Hematopoietic multipotent progenitor cell (in vitro differentiated cells): ENCODE measurements at places on chromosomes 3 and 15.

GRCh38 chr15:89321521-89322410 lies 12.9 kb downstream of the POLG start:
- DNase-seq = no peak

- no peak for DNase-seq
Measured at GRCh38 chr3:97825101-97825500, 3.3 kb downstream of the CRYBG3 start.

DNA sequence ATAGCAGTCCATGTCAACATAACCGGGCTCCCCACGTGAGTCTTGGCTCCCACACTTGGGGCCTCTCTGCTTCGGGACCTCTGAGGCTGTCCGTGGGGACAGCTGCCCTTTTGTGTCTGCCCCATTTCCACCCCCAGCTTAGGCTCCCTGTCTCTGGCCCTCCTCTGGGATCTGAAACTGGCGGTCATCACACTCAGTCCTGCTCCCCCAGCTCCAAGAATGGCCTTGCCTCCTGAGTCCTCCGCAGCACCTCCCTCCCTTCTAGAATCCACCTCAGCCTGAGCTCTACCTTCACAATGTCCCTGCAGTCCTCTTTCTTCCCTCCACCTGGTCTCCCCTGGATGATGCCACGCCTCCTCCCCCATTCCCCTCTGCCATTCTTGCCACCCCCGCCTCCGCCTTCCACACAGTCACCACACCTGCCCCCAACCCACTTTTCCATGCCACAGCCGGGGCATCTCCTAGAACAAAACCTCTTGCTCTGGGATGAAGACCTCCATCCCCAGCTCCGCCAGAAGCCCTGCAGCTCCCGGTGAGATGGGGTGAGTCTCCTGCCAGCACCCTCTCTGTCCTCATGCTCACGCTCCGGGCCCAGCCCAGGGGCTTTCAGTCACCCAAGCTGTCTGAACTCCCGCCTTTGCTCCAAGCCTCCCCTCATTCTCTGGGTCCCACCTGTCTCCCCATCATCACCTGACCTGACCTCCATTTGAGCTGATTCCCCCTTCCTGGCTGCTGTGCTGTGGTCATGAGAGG lies 7.0 kb upstream of the ZXDC start:
- DNase-seq = no peak

GRCh38 chr3:49841126-49841696 lies 15.2 kb downstream of the TRAIP start:
- no peak for DNase-seq

GRCh38 chr3:135929670-135930069 lies 35.9 kb upstream of the PPP2R3A start:
- no peak for DNase-seq

DNA sequence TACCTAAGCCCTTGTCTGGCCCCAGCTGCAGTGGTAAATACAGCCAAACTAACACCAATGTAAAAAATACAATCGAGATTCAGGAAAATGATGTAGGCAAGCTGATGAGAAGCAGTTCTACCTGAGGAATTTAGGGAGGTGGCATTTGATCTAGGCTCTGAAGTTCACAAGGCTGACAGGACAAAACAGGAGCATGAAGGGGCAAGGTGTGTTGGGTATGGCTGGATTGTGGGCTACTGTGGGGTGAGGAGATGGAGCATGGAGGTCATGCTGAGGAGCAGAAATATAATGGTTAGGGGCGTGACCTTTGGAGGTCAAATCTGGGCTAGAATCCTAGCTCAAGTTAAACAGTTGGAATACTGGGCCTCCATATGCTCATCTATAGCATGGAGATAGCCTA lies 6.5 kb downstream of the NDUFB4 start:
- DNase-seq = no peak

- DNase-seq = no peak
Measured at GRCh38 chr15:65571971-65572370, 39.0 kb downstream of the INTS14 start.

DNA sequence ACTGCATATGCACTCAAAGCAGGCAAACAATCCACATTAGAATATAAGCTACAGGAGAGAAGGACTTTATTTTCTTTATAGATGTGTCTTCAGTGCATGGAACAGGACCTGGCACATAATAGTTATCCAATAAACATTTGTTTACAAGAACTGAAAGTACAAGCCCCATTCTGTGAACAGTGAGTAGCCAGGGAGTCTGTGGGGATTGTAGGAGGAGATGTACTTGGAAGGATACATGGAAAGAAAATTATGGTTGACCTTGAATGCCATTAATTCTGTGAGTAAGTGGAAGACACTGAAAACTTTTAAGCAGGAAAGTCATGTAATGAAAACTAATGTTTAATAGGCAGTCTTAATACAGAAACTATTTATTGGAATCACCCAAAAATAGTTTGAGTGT lies 28.3 kb downstream of the MASP1 start:
- no peak for DNase-seq

DNA sequence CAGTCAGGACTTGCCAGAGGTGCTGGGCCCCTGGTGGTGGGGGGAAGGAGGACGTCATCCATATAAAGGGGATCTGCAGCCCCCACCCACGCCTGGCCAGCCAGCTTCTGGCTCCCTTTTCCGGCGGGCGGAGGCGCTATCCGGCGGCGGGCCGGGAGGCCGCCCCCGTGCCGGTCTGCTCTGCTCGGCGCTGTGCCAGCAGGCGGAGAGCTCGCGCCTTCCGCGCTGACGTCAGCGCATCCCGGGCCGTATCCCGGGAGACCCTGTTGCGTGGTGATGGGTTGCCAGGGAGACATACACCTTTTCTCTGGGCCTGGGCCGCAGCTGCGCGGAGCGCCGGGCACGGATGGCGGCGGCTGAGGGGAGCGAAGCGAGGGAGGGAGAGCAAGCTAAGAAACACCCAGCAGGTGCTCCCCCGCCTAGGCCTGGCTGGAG lies 1.1 kb downstream of the FAM131A start:
- no peak for DNase-seq

- no peak for DNase-seq
Measured at GRCh38 chr15:69895202-69895601, 202.5 kb downstream of the TLE3 start.

GRCh38 chr3:137692803-137693431 lies 71.2 kb upstream of the SOX14 start:
- DNase-seq = peak; percentile 2

DNA sequence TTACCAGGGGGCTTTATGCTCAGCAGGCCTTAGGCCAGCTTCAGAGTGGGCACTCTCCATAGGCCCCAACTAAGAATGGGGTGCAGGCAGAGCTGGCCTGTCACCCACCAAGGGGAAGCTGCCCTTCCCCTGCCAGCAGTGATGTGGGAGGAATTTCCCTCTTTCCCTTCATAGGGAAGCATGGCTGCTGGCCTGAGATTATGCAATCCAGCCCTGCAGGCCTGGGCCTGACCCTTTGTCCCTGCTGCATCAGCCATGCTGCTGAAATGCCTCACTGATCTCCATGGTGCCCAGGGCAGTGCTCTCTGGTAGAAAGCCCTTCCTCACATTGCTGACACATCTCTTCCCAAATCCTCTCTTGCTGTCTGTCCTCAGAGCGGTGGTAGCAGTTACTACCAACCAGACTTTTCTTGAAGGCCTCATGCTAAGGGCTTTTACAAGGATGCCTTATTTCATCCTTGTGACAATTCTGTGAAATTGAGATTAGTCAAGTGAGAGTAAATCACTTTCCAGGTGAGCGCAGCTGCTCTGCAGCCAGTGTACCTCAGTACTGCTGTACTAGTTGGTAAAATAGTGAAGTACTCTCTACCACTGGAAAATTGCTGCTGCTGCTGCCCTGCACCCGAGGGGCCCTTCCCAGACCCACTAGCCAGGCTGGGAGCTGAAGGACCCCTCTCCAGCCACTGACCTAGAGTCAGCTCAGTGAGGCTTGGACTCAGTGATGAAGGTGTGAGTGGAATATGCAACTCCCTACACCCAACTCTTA lies 33.8 kb downstream of the MRAS start:
- no peak for DNase-seq

- no peak for DNase-seq
Measured at GRCh38 chr15:52334491-52335160, 39.0 kb upstream of the MYO5C start.

- no peak for DNase-seq
Measured at GRCh38 chr15:70348581-70349344, 251.0 kb upstream of the TLE3 start.

GRCh38 chr15:36039996-36040572 lies 494.1 kb upstream of the DPH6 start:
- no peak for DNase-seq
